T-helper 17 cell (primary cell): ENCODE measurements at places on chromosomes 3 and 15.

DNA sequence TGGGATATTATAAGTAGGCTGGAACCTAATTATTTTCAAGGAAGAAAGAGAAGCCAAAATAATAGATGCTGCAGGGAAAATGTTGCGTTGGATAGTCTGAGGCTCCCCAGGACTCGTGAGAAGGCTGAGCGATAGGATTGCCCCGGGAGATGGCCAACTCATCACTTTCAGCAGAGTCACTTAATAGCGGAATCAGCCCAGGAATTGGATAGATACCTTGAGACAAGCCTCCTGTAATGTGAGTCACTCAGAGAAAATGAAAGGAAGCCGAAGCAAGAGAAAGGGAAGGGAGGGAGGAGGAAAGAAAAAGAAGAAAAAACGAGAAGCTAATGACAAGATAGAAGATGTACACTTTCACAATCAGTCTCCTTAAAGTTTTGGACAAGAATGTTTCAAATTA is 94.3 kb downstream of the SQOR start:
- no peak for DNase-seq

GRCh38 chr3:186775999-186776398 is 7.4 kb upstream of the EIF4A2 start:
- no peak for DNase-seq

DNA sequence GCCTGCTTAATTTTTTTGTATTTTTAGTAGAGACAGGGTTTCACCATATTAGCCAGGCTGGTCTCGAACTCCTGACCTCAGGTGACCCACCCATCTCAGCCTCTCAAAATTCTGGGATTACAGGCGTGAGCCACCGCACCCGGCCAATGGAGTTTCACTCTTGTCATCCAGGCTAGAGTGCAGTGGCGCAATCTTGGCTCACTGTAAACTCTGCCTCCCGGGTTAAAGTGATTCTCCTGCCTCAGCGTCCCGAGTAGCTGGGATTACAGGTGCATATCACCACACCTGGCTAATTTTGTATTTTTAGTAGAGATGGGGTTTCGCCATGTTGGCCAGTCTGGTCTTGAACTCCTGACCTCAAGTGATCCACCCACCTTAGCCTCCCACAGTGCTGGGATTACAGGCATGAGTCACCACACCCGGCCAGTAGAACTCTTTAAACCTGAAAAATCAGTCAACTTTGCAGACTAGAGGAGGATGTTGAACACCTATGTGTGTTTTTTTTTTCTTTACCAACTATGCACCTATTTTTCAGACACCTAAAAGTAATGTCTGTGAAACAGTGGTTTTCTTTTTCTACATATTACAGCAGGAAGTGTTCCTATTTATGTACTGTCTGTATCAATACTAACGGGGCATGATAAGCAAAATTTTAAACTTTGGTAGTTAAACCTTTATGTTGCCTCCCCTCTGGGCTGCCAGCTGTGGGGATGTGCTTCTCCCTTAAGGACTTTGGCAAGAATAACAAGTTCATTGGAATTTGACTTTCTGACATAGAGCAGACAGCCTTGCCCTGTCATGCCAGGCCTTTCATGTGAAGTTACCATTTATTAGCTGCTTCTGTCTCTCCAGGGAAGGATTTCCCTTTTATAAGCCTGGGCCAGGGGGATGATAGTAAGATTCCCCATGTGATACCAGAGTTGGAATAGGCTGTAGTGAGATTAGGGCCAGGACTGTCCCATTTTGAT is 8.1 kb downstream of the ARIH2 start:
- DNase-seq, result no peak

- DNase-seq, result no peak
These were observed 147.5 kb upstream of the MBNL1 start for GRCh38 chr3:152121270-152121636.

DNA sequence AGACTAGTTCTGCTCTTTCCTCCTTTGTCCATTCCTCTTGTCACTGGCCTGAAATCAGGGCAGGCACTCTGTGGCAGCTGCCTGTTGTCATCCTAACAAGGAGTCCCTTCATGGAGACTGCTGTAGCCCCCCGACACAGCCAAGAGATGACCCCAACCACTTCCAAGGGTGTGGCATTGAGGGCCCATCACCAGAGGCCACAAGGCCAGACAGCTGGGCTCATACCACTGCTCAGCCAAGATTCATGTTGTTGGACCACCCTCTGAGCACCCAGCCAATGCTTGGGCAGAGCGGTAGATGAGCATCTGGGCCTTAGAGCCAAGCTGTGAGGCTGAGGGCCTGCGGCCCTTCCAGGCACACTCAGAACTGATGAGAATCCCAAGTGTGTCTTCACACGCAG is 85.4 kb downstream of the EPHB1 start:
- no peak for DNase-seq

GRCh38 chr3:152445212-152445611 is 176.5 kb downstream of the MBNL1 start:
- no peak for DNase-seq

DNA sequence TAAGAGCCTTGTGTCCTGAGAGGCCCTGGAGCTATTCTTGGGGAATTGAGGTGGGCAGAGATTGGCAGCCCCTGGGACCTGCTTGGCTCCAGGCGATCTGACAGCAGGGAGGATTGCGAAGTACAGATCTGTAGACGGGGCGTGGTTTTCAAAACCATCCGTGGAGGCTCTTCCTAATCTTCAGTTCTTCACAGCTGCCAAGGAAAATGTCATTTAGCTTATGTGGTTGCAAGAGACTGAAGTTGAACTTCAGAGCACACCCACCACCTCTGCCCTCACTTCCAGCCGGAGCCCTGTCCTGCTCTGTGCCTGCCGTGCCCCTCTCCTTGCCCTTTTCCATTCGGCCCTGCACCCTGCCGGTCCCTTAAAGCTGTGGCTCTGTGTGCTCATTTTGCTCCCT is 12.9 kb downstream of the NISCH start:
- no peak for DNase-seq

DNA sequence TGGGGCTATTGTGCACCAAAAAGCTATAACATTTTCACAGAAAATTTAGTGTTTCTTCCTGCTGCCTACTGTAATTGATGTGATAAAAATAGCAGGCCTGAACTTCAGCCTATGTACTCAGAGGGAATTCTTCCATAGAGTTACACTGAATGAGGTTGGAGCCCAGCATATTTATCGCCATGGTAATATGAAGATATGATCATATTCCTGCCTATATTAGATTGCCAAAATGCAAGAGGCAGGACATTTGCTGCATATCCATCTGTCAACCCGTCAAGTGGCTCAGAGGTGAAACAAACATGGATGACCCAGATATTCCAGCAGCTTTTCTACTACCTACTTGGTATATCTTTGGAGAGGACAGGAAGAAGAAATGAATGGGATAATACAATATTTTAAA is 1150.6 kb downstream of the TBL1XR1 start:
- DNase-seq, result no peak

GRCh38 chr3:39385456-39386090 is 2.4 kb downstream of the SLC25A38 start:
- no peak for DNase-seq

- DNase-seq, result no peak
These were observed 44.5 kb downstream of the GBE1 start for GRCh38 chr3:81716870-81717509.
